MV-4-11 (cell line): ENCODE measurements at places on chromosomes 11 and 22.
A peak's percentile ranks its signal among the peaks of the same experiment; 100 is the strongest.

DNA sequence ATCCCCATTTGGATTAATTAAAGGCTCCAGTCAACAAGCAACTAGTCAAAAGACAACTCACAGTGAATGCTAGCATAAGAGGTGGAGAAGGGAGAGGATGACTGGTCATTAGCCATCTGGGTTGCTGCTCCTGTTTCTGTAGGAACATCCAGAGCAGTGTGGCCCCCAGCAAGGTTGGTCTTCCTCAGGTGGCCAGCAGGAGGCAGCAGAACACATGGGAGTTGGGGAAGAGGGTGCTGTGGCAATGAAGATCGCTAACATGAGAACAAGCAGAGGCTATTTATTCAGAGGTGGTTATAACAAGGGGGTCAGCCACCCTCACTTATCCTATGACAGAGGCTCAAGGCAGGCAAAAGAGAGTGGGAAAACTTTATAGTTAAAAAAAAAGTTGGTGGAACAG lies 21.3 kb downstream of the IZUMO1R start:
- no peak for DNase-seq

DNA sequence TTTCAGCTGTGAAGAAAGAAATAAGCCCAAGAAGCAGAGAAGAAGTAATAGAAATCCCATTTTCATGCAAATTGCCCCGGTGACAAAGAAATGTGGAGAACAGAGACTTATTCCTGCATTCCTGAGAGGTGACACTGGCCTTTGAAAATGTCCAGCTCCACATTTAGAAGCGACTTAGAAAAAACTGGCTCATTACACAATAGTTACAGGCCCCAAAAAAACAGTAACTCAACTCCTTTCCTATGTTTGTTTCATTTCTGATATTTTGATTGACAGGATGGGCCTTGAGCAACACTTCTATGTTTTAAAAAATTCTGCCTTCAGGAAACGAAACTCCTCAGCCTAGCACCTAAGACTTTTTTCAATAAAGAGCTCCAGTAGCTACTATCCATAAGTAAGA lies 726.9 kb upstream of the TENM4 start:
- DNase-seq = peak; percentile 96

GRCh38 chr22:48268771-48269552 lies 1506.5 kb downstream of the TBC1D22A start:
- no peak for DNase-seq

DNA sequence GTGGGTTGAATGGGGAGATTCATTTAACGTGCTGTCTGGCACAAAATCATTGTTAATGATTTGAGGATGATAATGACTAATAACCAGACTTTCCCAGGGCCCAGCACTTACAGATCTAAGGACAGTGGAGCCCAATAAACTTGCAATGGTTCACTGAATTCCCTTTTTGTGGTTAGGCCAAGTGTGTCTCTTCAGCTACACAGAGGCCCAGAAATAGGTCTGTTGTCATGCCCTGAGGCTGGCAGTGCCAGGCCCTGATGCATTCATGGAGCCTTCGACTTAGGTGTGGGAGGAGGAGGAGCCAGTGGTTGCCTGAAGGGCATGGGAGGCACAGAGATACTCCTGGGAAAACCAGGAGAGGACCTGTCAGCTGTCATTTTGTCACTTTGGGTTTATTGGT lies 56.1 kb downstream of the KIAA1671 start:
- no peak for DNase-seq

GRCh38 chr11:68954836-68955606 lies 25.8 kb downstream of the MRGPRD start:
- DNase-seq = no peak

GRCh38 chr11:120634706-120635105 lies 123.2 kb downstream of the GRIK4 start:
- DNase-seq = no peak

DNA sequence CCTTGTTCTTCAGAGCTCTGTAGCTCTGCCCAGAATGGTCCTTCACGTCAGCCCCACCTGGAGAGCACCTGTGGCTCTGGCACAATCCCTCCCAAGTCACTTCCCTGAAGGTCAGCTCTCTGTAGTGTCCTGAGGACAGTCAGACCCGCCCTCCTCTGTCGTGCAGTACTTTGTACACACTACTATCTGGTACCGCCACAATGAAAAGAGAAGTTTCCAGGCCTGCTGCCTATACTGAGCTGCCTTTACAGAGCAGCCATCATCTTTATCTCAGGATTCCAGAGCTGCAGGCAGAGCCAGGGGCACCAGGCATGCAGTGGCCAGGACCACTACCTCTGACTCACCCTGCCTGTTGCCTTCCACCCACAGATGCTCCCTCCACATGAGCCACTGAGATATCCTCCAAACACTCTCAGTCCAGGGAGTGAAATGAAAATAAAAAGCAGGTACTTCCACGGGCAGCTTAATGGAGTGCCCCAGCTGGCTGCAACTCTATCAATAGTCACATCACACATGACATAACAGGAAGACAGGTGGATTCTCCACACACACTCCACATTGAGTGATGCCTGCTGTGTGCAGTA lies 7.3 kb downstream of the PACSIN2 start:
- no peak for DNase-seq

DNA sequence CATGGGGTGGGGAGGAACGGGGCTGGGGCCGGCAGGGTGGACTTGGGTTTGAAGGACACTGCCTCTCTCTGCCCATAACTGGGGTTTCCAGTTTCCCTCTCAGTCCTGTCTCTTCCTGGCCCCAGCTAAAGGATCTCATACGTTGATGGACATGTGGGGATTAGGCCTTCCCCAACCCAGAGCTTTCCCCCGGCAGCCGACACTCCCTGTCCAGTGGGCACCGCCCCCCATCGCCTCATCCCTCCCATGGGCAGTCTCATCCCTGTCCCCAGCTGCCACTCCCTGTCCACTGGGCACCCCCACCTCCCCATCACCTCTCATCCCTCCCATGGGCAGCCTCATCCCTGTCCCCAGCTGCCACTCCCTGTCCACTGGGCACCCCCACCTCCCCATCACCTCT lies 22.2 kb upstream of the ACR start:
- DNase-seq = no peak

- DNase-seq = peak; percentile 38
Measured at GRCh38 chr11:55357560-55358184, 10.1 kb upstream of the OR4A15 start.

- peak; percentile 35 for DNase-seq
Measured at GRCh38 chr11:2863276-2863618, 22.3 kb downstream of the CDKN1C start.

DNA sequence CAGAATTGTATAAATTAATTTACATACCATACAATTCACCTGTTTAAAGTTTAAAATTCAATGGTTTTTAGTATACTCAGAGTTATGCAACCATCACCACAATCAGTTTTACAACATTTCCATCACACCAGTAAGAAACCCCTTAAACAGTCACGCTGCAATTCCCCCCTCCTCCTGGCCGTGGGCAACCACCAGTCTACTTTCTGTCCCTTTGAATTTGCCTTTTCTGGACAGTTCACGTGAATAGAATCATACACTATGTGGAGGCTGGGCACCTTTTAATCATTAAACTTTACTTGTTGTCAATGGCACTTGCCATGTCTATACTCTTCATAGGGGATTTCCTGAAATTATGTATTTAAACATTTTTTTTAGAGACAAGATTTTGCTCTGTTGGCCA lies 20.1 kb upstream of the SWAP70 start:
- peak; percentile 51 for DNase-seq

DNA sequence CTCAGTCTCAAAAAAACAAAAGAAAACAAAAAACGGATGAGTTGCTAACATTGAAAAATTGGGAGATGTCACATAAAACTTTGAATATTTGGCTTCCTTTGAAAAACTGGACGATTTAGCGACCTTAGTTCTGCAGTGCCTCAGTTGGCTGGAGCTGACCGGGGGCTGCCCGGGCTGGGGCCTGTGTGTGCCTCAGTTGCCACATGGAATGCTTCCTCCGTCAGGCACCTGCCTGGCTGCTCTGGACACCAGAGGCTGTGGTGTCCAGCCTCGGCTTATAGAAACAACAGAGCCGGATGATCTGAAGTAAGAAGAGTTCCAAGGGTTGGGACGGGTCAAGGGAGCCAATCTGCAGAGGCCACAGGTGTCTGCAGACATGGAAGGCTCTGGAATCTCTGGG lies 50.2 kb downstream of the CACNG2 start:
- DNase-seq = no peak
